ENCODE measurements at places on chromosomes 2 and 18. TPM values are rescaled to one million over a fixed set of nuclear protein-coding genes. Genes with fewer than 3 reads are reported as not detected.

DNA sequence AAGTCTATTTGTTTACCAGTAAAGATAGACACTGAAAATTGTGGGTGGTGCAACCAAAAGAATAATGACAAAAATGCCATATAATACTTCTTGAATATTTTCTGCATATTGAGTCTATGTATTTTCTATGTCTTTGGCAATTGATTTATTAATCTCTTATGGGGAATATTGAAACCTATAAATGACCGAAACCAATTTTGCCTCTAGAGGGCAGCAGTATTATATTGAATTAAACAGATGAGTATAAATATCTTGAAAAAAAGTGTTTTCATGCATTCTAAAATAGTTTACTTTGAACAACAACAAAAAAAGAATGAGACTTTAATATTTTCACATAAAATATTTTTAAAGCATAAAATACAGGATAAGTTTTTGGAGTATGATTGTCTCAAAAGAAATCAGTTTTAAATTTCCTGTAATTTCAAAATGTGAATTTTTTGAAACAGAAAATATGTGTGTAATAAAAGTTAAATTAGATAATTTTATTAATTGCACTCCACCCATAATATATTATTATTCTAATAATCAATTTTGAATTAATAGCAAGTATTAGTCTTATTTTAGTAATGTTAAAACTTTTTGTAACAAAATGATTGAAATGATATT is 49.9 kb upstream of the CALCRL start:
- DNase-seq = peak; percentile 64

Gene SLC19A3
- 0.26 TPM for total RNA-seq

Gene C2orf92
- 3.3 TPM for total RNA-seq

DNA sequence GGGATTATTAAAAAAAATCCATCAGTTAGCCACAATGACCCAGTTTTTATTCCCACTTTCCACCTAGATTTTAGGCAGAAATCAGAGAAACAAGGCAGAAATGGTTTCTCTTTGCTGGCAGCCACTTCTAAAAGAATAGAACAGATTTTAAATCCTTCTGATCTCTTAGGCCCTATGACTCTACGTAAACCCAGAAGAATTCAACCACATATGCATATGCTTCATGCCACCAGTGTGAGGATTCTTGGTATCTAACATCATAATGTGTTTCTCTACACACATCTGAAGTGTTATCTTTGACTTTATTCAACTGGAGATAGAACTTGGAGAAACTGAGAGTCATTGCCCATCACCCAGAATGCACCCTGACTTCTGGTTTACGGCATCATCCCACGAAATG is 128.7 kb upstream of the TANK start:
- DNase-seq = no peak

GRCh38 chr18:10690366-10690765 is 164.5 kb downstream of the NAPG start:
- no peak for DNase-seq

Data from PC-3 (cell line).